ENCODE measurements at places on chromosomes 7 and 10. TPM values are rescaled to one million over a fixed set of nuclear protein-coding genes. Genes with fewer than 3 reads are reported as not detected.

- no peak for DNase-seq
These were observed 228.7 kb downstream of the CHRM2 start for GRCh38 chr7:137097111-137097510.

SLC13A1 gene
- not detected for total RNA-seq

DNA sequence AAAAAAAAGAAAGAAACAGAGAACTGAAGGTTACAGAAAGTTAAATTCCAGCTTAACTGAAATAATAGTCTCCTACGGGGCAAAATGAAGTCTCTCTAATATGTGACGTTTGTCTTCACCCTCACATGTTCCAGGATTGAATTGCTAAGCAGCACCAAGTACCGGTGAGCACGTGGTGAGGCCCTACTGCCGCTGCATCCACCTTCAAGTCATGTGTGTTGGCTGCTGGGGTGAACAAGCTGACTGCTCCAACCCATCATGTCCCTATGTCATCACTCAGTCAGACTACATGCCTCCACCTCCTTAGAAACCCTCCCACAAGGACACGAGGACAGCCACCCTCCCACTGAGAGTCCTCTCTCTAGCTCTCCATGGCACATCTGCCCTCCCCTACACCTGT is 35.4 kb upstream of the NPFFR1 start:
- no peak for DNase-seq

KLHL7 gene
- total RNA-seq, result 103 TPM

DNA sequence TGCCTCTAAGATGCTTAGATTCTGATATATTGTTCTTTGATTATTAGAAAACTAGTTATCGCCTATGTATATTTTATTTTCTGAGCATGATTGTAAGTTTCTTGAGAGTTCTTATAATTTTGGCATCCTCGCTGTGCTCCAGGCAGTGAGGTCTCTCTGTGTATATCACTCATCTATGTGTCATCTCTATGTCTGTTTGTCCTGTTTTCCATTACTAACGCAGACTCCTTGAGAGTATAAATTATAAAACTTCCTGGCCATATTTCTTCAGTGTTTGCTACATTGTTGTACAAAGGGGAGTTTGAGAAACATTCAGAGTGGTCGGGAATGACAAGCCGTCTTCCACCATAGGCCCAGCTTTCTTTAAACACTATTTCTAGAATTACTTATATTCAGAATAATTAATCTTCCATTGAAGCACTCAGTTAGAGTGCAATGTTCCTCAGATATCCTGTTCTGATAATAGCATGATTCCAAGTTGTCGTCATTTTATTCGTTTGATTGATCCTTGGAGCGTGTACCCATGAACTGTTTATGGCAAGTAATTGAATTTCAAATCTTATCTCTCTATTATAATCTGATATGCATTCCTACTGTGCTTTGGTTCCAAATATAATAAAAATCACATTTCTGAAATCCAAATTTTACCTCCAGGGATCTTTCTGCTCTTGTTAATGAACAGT is 206.6 kb downstream of the BAMBI start:
- no peak for DNase-seq

FIS1 gene
- total RNA-seq, result 284 TPM

DNA sequence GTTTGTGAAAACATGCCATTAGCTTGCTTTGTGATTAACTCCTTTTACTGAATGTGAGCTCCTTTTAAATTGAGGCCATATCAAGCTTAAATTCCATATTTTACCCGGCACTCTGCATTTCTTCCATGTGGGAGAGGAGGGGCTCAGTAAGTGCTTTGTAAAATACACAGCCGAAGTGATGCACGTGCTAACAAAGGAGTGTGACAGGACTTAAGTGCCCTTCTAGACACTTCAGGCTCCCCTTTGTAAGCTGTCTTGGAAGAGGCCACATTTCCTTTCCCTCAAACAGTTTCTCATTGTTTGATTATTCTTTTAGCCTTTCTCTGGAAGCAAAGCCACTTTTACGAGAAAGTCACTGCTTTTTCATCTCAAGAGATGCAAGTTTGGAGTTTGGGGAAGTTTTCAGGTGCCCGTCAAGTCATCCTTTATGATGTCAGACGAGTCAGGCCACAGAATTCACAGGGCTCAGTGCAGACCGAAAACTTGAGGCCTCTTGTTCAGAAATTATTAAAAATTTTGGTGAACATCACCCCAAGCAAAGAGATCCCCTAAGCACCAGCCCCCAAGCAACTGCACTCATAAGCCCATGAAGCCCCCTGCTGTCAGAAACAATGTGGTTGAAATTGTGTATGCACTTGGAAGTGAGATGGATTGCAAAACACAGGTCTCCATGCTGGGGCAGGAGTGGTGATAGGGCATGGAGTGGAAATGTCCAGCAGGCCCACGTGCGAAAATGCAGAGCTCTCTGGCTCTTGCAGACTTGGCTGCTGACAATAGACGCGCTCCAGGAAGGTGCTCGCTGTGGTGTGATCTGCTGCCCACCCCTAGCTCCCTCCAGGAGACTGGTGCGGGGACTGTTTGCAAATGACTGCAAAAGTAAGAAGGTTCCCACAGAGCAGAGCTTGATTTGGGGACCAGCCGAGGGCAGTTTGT is 11.5 kb downstream of the IKZF1 start:
- no peak for DNase-seq

- DNase-seq, result no peak
These were observed 182.0 kb downstream of the TCERG1L start for GRCh38 chr10:131129544-131129943.

- no peak for DNase-seq
These were observed 205.8 kb upstream of the HDAC9 start for GRCh38 chr7:18289788-18290187.

GRCh38 chr7:32256811-32257210 is 186.6 kb upstream of the PDE1C start:
- DNase-seq, result no peak

CPXM2 gene
- total RNA-seq, result 11.2 TPM

GRCh38 chr7:13835442-13835841 is 154.0 kb downstream of the ETV1 start:
- DNase-seq, result no peak

DNA sequence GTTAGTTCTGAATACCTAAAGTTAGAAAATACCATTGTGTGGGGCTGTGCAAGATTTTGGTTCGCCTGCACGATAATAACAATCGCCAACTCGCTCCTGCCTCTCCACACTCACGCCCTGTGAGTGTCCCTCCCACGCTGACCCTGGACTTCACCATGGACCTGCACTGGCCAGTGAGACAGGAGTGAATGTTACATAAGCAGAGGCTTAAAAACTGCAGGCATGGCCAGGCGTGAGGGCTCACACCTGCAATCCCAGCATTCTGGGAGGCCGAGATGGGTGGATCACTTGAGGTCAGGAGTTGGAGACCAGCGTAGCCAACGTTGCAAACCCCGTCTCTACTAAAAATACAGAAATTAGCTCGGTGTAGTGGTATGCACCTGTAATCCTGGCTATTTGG is 68.4 kb downstream of the TCERG1L start:
- DNase-seq, result no peak

GRCh38 chr10:36425131-36425797 is 700.1 kb upstream of the ANKRD30A start:
- no peak for DNase-seq

CHST12 gene
- 13.8 TPM for total RNA-seq

DNA sequence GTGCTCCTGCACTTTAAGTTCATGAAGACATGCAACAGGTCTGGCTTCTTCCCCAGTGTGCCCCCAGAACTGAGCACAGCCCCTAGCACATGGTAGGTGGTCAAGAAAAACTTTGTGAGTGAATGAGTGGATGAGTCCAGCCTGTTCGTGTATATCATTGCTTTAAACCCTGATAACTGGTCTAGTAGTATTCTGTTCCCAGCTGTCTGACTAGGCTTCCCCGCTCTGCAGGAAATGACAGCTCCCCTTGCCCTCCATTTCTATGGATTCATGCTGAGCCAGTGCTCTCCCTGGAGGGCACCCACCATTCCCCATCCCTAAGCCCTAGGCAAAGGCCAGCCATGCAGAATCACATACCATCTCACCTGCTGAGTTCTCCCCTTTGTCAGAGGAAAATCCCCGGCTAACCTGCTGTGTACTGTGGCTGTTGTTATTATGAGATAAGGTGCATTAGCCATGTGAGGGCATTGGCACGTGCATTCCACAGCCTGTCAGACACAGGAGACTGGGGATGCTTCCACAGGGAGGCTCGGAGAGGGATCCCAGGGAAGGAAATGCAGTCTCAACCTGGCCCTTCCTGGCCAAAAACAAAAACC is 698.9 kb downstream of the GRID1 start:
- no peak for DNase-seq

GRCh38 chr10:73922864-73923133 is 11.9 kb downstream of the PLAU start:
- DNase-seq, result no peak

CLEC5A gene
- total RNA-seq, result 1.6 TPM

DNA sequence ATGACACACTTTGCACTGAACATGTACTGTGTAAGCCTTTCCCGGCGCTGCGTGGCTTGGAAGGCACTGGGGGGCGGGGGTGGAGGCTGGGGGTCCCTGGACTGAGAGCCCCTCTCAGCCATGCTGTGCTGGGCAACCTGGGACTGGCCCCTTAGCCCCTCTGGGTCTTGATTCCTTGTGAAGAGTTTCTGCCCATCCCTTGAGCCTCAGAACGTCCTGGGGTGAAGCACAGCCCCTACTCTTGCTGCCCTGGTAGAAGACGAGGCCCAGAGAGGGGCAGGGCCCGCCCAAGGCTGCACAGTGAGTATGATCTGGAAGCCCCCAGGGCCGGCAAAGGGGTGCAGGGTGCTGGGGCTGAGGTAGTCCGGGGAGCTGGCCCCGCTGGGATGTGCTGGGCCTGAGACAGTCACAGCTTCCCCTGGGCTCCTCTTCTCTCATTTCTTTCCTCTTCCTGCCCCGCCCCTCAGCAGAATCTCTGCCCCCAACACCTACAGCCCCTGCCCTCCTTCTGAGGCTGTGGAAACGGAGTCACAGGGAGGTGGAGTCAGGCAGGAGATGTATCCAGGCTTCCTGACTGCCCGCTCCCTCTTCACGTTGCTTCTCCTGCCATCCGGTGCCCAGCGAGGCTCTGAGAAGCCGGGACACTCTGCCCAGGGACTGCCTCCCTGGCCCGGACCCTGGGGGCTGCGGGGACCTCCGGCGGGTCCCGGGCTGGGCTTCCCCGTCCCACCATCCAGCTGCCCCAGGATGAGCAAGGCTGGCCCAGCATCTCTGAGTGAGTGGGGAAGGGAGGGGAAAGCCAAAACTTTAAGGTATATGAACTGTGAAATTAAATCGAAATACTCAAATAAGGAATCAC is 60.5 kb downstream of the UNCX start:
- DNase-seq, result no peak

PTF1A gene
- total RNA-seq, result not detected

GRCh38 chr7:158495786-158496185 is 91.8 kb downstream of the PTPRN2 start:
- DNase-seq, result no peak

DNA sequence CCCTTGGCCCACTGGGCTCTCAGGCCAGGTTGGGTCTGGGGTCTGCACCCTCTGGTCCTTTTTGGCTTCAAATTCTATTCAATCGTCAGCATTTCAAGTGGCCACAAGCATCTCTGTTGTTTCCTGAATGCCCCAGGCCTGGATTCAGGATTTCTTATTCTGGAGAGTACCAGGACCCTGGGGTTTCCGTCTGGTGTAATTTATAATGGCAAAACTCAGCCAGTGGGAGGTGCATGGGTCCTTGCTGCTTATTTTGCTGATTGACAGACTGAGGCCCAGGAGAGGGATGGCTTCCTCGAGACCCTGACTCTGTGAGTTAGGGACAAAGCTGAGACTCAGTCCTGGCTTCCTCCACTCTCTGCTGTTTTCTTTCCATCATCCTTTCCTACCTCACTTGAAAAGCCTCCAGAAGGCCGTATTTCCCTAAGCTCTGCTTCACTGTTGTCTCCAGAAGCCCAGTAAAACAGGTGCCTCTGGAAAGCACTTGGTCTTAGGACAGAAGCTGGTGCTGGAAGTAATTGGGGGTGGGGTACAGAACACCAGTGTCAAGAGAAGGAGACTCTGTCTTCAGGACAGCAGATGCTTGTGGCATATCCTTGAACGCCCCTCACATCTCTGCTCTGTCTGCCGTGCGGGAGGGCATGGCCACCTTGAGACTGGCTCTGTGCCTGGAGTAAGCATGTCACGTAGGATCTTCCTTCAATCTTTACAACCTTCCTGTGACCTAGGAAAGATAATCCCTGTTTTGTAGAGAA is 39.4 kb upstream of the SH2D4B start:
- DNase-seq, result peak; percentile 44

GRCh38 chr10:84938117-84938905 is 609.9 kb downstream of the CCSER2 start:
- DNase-seq, result no peak

GRCh38 chr7:24665564-24666294 is 91.5 kb downstream of the GSDME start:
- no peak for DNase-seq

GRCh38 chr7:103795787-103796186 is 193.7 kb downstream of the RELN start:
- DNase-seq, result no peak

CRYGN gene
- total RNA-seq, result not detected

- DNase-seq, result no peak
These were observed 3.6 kb downstream of the ZEB1 start for GRCh38 chr10:31322647-31323046.

- DNase-seq, result no peak
These were observed 287.8 kb downstream of the GALNT17 start for GRCh38 chr7:71419546-71420337.

SRRM3 gene
- 7.6 TPM for total RNA-seq

GRCh38 chr7:77550586-77550985 is 13.5 kb downstream of the PTPN12 start:
- DNase-seq, result no peak

ZNF485 gene
- total RNA-seq, result 1.7 TPM

- no peak for DNase-seq
These were observed 108.9 kb downstream of the TPST1 start for GRCh38 chr7:66313886-66314568.

GRCh38 chr7:97298561-97298960 is 181.1 kb downstream of the SDHAF3 start:
- DNase-seq, result no peak

DNA sequence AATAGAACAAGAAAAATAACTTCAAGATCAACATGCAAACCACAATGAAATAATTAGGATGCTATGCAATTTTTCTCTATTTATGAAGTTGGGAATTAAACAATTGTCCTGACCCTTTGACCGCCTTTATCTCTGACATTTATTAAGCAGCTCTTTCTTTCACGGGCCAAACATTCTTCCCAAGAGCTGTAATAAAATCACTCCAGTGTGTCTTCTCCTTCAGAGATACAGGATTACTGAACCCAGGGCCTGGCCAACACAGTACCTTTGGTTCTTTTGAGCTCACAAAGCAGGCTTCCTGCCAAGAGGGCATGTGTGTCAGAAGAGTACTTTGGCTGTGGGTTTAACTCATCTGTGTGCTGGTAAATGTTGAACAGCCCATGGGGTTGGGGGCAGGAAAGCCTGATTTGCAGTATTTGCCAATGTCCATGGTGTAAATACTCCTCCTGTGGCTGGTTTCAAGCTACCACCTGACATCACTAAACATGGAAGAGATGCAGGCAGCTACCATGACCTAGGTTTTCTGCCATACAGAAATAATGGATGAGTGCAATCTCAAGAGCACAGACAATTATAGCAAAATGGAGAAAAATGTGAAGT is 121.7 kb downstream of the FANK1 start:
- DNase-seq, result no peak

SLC29A4 gene
- 2.7 TPM for total RNA-seq

GRCh38 chr10:87585565-87586514 is 73.8 kb upstream of the PAPSS2 start:
- DNase-seq, result no peak

- peak; percentile 36 for DNase-seq
These were observed 463.6 kb downstream of the PLXNA4 start for GRCh38 chr7:132112657-132113056.

Data from cardiac septum (tissue), 1 donor.